Stimulated activated CD4-positive, alpha-beta T cell treated with anti-CD3 and anti-CD28 coated beads, Interleukin-1b, Interleukin-23, amount 100 ng/mL, for 24 hours (primary cell): ENCODE measurements at places on chromosomes 6 and 20.

DNA sequence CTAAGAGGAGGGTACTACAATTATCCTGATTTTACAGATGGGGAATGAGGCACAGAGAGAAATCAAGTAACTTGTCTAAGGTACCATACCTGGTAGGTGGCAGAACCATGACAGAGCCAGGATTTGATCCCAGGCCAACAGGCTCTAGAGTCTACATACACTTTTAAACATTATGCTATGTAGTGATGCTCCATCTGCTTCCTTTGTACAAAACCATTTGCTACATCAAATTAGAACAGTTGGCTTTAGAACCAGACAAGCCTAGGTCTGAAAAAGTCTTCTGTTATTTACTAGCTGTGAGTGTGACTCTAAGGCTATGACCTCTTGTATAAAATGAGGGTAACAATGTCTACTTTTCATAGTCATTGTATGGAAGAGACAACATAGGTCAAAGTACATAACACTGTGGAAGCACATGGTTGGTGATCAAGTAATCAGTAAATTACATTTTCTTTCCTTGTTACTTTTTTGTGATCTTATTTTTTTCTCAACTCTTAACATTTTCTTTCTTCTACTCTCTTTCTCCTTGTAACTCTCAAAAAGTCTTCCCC lies 122.1 kb downstream of the PDSS2 start:
- DNase-seq, result no peak

DNA sequence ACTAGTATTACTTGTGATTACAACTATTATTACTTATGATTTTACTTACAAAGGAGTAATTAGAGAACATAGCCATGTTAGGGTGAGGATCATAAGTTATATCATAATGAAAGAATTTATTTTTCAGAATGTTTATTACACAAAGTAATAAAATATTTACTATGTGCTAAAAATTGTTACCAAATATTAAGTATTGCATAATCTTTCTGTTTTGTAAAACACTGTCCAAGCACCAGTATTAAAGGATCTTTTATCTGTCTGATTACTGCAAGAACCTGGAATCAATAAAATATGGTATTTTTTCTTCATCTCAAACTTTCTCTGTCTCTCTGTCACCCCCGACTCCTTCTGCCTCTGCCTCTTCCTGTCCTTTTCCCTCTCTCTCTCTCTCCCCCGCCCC lies 250.1 kb downstream of the BCKDHB start:
- DNase-seq, result no peak

- no peak for DNase-seq
Observed at GRCh38 chr6:3326184-3326971, 67.6 kb downstream of the PSMG4 start.

DNA sequence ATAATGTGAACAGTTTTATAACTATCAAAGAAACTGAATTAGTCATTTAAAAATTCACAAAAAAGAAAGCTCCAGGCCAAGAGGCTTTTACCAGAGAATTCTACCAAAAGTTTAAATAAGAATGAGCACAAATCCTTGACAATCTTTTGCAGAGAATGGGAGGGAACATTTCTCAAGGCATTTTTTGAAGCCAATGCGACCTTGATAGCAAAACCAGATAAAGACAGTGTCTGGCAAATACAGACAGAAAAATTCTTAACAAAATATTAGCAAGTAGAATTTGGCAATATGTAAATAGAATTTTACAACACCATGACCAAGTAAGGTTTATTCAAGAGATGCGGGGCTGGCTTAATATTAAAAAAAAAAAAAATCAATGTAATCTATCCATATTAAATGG lies 41.7 kb downstream of the RNF24 start:
- DNase-seq, result no peak
